Bronchial epithelial cell (primary cell): ENCODE measurements at places on chromosomes 1 and 21. TPM values are rescaled to one million over a fixed set of nuclear protein-coding genes. Genes with fewer than 3 reads are reported as not detected.

- DNase-seq, result no peak
These were observed 121.3 kb upstream of the JUN start for GRCh38 chr1:58905126-58905490.

PROX1 gene
- total RNA-seq, result under 0.01 TPM in 2 replicates

DNA sequence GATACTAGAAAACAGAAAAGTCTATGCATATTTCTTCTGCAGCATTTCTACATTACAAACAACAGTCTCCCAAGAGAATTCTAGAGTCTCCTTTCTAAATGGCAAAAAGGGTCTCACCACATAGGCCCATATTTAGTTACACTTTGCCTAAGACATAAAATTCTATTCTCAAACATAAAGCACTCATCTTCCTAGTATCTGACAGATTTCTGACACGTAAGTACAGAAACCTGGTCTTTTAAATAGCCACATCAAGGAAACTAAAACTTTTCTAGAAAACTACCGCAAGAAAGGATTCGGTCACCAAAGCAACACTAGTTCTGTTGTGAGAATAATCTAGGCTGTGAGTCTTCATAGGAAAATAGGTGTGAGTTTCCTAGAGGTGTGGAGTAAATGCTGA, 33.6 kb upstream of the CTSK start:
- DNase-seq, result no peak

- DNase-seq, result no peak
These were observed 102.2 kb downstream of the PHTF1 start for GRCh38 chr1:113657126-113657525.

DNA sequence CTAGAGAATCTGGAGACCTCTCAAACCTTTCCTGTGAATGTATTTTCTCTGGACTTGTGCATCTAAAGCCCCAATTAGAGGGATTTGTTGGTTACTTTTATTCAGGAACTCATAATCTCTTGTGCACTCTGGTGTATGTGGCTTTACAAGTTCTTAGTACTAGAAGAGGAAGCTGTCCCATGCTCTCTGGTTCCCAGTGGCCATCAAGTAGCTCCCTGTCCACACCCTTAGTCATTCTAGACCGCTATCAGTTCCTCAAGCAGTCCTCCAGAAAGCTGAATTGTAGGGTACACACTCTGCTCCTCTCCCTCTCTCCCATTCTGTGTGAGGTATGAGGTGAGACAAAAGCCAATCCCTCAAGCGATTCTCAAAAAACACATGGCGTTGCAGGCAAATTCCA, 470.3 kb downstream of the PTPRC start:
- no peak for DNase-seq

GPATCH3 gene
- 7.6 and 11.8 TPM in 2 replicates for total RNA-seq

URB1 gene
- total RNA-seq, result 19.3 and 22.4 TPM in 2 replicates

DNA sequence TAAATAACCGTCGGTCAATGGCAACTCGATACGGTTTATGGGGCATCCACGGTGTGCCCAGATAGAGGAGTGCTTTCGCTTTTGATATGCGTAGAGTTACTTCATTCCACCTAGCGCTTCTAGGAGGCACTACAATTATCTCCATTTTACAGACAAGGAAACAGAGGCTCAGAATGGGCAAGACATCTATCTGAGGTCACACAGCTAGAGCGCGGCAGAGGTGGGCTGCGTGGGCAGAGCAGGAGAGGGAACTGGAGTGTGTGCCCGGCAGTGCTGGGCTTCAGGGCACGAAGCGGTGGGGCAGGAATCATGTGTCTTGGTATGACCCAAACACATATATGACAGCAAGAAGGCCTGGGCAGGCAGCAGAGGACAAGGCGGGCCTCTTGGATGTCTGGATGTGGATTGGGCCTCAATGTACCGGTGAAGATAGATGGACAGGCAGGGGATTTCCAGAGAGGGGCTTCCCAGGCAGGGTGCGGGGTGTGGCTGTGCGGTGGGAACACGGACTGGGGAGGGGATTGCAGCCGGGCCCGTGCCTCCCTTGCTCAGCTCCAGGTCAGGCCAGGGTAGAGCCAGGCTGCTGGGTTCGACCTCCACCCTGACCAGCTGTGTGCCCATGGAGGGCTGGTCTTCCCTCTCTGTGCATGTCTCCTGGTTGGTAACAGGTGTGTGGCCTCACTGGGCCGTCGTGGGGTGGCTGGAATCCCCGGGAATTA, 21.2 kb downstream of the TP73 start:
- DNase-seq, result no peak

AADACL3 gene
- total RNA-seq, result under 0.01 TPM in 1 of 2 replicates, not detected in the other

GRCh38 chr1:11272544-11272831, 510 bp upstream of the UBIAD1 start:
- DNase-seq, result no peak

GRCh38 chr1:174023440-174023839, 1.3 kb upstream of the RC3H1 start:
- DNase-seq, result peak; percentile 74

DNA sequence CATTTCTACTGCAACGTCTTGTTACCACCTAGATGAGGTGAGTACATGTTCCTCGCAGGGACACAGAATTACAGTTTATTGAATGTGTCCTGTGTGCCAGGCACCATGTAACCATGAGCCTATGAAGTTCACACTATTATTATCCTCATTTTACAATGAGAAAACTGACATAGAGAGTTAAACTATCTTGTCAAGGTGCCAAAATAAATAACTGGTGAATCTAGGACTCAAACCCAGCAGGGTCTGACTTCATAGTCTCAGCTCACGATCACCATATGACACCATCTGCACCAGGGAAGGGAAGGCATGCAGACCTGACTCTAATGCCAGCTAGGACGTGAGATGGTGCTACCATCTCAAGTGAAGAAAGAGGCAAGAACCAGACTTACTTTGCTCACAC, 2.4 kb downstream of the SELE start:
- no peak for DNase-seq

DNA sequence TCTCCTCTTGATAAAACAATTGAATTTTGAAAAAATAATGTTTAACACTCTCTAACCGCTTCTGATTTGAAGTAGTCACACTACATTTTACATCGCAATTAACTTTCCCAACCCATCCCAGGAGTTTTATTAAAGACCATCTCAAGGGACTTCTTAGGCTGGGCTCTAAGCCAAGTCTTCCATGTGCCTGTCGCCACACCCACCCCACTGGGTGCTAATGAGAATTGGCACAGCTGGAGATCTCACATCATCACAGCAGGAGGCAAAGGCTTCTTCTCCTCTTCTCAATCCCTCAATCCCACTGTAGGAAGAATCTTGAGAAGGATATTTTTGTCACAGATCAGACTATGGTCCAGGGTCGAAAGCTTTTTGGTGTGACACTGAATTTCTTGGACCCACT, 328.9 kb downstream of the NUF2 start:
- no peak for DNase-seq

GRCh38 chr1:65539266-65540131, 119.0 kb downstream of the LEPR start:
- DNase-seq, result no peak

GRCh38 chr21:44035244-44035643, 23.1 kb downstream of the TRAPPC10 start:
- DNase-seq, result no peak

DNA sequence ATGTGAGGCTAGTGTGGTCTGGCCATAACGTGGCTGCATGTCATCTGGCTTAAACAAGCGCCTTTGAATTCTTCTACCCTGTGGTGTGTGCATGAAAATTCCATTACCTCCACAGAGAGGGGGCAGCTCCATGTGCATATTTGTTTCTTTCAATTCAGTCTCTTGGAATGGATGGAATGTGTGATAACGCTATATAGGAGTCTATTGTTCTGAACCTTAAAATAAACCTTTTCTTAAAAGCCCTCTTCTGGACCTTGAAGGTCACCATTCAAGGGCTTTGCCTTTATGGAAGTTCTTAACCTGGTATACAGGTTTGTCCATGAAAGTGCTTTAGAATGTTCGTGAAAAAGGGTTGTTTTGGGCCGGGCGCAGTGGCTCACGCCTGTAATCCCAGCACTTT, 118.2 kb upstream of the ADGRL2 start:
- peak; percentile 29 for DNase-seq

FMOD gene
- total RNA-seq, result 0.26 TPM in 1 of 2 replicates, not detected in the other

DNA sequence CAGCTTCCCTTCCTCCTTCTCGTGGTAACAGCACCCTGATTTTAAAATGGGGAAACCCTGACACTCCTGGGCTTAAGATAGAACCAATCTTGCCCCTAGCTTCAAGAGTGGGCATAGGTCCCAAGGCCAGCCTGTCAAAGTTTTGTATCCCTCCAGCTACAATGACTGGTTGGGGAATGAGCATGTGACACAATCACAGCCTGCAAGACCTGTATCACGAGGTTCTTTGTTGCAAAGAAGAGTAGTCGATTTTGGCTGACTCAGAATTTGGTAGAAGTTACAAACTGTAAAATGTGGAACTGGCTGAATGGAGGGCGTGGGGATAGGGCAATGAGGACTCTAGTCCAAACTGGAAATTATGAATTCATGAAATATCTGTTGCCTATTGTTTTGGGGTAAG, 18.7 kb downstream of the CTSK start:
- DNase-seq, result peak; percentile 54

- no peak for DNase-seq
These were observed 1.8 kb downstream of the ELAPOR1 start for GRCh38 chr1:109115685-109116084.

GRCh38 chr1:151596166-151596953, 15.5 kb upstream of the SNX27 start:
- peak; percentile 88 for DNase-seq

DNA sequence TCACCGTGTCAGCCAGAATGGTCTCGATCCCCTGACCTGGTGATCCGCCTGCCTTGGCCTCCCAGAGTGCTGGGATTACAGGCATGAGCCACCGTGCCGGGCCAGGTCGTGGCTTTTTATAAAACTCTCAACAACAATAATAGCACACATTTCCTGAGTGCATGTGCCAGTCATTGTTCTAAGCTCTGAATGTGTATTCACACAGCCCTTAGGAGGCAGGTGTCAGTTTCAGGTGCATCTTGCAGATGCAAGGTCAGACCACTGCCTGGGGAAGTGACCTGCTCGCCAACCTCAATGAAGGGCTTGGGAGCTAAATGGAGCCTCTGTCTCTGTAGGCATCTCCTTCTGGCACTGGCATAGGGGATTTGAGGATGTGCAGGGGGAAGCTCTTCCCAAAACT, 1.6 kb upstream of the LEFTY2 start:
- no peak for DNase-seq

- no peak for DNase-seq
These were observed 17.3 kb downstream of the PI4KB start for GRCh38 chr1:151309811-151310323.

HSD3B2 gene
- total RNA-seq, result not detected in 2 replicates

GRCh38 chr1:43238991-43239469, 30.8 kb upstream of the TMEM125 start:
- DNase-seq, result no peak

GRCh38 chr1:93776728-93777127, 95.1 kb upstream of the BCAR3 start:
- DNase-seq, result no peak

ZBTB37 gene
- 2.9 and 3.8 TPM in 2 replicates for total RNA-seq

HSF2BP gene
- total RNA-seq, result 5.8 and 6.6 TPM in 2 replicates

- peak; percentile 33 for DNase-seq
These were observed 168.1 kb upstream of the FGGY start for GRCh38 chr1:59128784-59129227.

- DNase-seq, result no peak
These were observed 2.4 kb downstream of the HMGB4 start for GRCh38 chr1:33866281-33866680.

GRCh38 chr1:107802654-107803053, 162.3 kb downstream of the VAV3 start:
- no peak for DNase-seq
